RCC 7860 (cell line): ENCODE measurements at places on chromosomes 5 and 9.

GRCh38 chr9:136686794-136687711 is at the start of gene AGPAT2:
TSS of gene AGPAT2 (minus strand) at chr9:136687457. CDS start at chr9:136687357, 100 bp downstream.
- peak; percentile 48 for DNase-seq

DNA sequence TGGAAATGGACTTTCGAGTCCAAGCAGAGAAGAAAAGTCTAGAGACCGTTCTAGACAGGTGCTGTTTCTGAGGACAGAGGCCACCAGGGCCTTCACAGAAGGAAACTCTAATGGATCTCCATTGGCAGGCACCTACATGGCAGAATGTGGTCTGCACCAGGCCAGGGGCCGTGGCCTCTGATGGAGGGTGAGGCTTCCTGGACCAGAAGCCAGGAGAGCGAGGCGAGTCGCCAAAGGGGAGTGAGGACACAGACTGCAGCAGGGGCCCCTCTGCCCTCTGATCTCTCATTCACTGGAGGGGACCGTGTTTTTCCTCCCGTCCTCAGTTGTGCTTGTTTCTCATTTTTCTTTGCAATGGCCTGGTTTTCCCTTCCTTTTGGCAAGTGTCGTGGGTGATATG is 41.1 kb downstream of the ALG2 start:
- DNase-seq: no peak

DNA sequence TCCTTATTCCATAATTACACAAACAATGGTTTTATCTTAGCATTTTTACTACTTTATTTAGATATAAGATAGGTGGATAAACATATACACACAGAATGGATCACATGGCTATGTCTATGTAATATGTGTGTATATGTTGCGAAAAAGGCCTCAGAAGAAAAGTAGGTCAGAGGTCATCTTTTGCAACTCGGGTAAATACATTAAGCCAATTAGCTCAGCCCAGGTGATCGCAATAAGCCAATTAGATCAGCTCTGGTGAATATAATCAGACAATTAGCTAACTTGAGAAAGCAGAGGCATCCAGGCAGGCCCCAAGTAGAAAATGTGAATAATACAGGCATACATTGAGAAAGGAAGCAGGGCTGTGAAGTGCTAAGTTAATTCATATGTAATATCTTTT is 24.3 kb downstream of the SLCO4C1 start:
- DNase-seq: no peak

GRCh38 chr5:115147052-115147451 is 22.7 kb downstream of the TRIM36 start:
- no peak for DNase-seq

GRCh38 chr9:88658311-88658822 is 123.4 kb downstream of the NXNL2 start:
- peak; percentile 87 for DNase-seq

DNA sequence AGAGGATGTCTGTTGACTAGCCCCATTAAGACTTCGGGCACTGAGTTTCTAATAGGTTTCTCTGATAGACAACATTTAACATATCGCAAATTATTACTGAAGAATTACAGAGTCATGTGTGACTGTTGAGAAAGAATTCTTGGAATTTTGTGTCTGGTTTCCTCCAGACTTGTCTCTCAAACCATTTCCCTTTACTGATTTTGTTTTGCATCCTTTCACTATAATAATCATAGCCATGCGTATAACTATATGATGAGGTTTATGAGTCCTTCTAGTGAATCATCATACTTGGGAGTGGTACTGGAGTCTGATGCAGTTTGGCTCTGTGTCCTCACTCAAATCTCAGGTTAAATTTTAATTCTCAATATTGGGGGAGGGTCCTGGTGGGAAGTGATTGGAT is 27.0 kb downstream of the ZNF169 start:
- DNase-seq: no peak

GRCh38 chr9:115374724-115375268 is 256.8 kb upstream of the TNC start:
- DNase-seq: no peak

DNA sequence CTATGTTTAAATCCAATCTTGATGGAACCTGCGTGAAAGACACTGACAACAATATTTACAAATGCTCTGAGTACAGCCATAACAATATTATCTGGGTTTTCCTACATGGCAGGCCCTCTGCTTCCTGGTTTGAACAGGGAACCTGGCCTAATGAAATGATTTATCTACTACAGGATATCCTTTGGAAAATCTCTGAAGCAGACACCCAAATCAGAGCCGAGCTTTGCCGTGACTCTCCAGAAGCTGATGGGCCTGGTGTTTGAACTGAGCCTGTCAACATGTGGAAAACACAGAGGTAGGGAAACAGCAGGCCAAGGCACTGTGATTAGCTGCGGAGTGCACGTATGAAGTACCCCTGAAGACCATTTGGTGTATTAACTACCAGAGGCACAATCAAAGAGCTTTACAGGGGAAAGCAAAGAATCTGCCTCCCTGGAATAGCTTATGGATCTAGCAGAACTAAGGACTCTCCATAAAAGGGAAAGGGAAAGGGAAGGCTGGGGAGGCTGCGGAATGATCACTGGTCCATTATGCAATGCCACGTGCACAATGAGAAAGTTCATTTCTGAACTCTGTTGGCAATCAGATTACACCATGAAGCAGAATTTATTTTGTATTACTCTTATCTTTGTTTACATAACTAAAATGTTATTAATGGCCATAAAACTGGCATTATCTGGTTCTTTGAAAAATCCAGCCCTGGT is 321.9 kb downstream of the EBF1 start:
- DNase-seq: no peak

DNA sequence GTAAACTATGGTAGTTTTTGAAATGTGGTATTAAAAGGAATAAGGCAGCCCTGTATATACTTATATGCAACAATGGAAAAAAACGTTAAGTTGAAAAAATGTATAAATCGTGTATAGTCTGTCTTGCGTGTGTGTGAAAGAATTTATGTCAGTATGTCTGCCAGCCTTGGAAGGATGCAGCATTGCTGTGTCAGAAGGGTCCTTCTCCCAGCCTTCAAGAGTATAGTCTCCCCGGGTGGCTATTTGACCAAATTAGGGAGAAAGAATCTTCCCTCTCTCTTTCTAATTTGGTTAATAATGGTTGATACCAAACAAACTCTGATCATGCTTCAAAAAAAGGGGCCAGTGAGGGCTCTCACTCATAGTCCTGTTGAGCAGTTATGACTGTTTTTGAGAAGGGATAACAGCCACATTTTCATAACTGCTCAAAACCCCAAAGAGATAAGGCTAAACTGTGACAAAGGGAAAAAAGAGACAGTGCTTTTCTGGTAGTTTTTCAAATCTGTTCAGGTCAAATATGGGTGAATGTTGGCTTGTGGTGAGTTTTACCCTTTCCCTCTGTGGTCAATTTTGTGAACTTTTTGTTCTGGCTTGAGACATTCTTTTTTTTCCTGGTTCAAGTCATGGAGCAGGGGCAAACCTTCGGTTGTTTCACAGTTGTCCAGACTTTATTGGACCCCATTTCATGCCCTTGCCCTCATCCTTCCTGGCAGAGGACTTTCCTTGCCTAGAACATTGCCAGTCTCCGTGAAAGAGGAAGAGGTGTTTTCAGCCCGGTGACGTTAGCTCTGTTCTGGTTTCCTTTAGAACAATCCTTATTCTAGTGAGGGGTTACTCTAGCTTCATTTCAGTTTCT is 21.0 kb downstream of the SNX30 start:
- DNase-seq: no peak

- peak; percentile 75 for DNase-seq
Observed at GRCh38 chr5:38022631-38023030, 182.8 kb upstream of the GDNF start.
